ENCODE measurements at places on chromosomes 4 and X. TPM values are rescaled to one million over a fixed set of nuclear protein-coding genes. Genes with fewer than 3 reads are reported as not detected.

- H3K27me3 ChIP-seq: no peaks in the 10 kb centered on the region
- no peak for DNase-seq
- peaks cover 27% of the 10 kb centered on the region for H3K36me3 ChIP-seq
- peaks cover 10% of the 10 kb centered on the region for H3K4me1 ChIP-seq
- peak overlapping the region; percentile 6 for H3K27ac ChIP-seq
These were observed 55.7 kb downstream of the ANTXR2 start for GRCh38 chr4:80017125-80017854.

DNA sequence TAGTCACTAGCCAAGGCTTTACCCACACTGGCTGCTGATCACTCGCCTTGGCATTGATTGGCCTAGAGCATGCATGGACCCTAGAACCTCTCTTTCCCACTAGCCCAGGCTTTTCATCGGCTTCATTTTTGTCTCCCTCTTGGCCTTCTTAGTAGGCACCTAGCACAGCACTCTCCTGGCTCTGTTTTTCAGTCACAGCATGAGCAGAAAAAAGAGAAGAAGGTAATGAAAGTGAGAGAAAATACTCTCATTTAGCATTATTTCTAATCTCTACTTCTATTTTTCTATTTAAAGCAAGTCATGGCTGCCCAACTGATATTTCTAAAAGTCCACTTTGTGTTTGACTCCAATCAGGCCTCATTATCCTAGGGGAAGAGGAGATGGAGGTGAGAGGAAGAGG lies 267.2 kb downstream of the FBXO8 start:
- no peak overlapping the region for H3K27ac ChIP-seq
- no peaks in the 10 kb centered on the region for H3K27me3 ChIP-seq
- DNase-seq: no peak
- H3K36me3 ChIP-seq: no peaks in the 10 kb centered on the region
- no peaks in the 10 kb centered on the region for H3K4me1 ChIP-seq

DNA sequence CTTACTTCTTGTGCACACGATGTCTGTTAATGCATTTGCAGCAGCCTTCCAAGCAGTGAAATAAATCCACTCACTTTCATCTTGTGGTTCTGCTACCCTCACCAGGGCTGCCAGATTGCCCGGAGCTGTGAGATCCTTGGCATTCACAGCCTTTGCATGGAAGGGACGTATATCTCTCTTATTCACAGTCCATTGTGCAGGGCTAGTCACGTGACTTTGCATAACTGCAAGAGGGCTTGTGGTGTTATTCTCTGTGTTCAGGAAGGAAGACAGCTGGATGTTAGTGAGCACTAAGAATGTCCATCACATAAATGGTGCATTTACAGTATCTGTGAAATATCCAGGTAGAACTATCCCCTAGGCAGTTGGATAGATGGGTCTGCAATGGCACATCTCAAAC lies 96.5 kb upstream of the BEND4 start:
- no peak overlapping the region for H3K27ac ChIP-seq
- H3K4me1 ChIP-seq: no peaks in the 10 kb centered on the region
- H3K36me3 ChIP-seq: no peaks in the 10 kb centered on the region
- DNase-seq: no peak
- no peak overlapping the region for H3K4me3 ChIP-seq
- no peaks in the 10 kb centered on the region for H3K27me3 ChIP-seq

The PNMA3 gene
- 0.41 TPM for total RNA-seq

DNA sequence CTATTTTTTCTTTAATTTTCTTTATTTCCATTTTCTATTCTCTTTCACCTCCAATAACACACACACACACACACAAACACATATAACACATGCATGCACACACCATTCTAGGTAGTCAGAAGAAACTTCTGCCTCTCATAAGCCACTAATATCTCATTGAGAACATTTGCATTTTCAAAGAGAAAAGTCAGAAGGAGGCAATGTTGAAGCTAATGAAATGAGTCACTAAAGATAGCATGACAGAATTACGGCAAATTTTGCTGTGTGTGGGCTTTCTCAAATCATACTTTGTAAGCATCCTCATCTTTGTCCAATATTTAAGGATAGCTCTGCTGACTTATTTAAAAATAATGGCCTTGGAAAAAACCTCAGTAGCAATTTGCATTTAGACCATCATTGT lies 291.3 kb downstream of the GUCY2F start:
- no peaks in the 10 kb centered on the region for H3K36me3 ChIP-seq
- DNase-seq: no peak
- no peaks in the 10 kb centered on the region for H3K4me1 ChIP-seq
- H3K27ac ChIP-seq: no peak overlapping the region
- no peaks in the 10 kb centered on the region for H3K27me3 ChIP-seq

- H3K27me3 ChIP-seq: no peaks in the 10 kb centered on the region
- H3K4me1 ChIP-seq: no peaks in the 10 kb centered on the region
- no peak overlapping the region for H3K4me3 ChIP-seq
- H3K27ac ChIP-seq: no peak overlapping the region
These were observed 516.5 kb upstream of the CNKSR2 start for GRCh38 chrX:20857746-20858145.

The RNF128 gene
- total RNA-seq: 15.4 TPM

DNA sequence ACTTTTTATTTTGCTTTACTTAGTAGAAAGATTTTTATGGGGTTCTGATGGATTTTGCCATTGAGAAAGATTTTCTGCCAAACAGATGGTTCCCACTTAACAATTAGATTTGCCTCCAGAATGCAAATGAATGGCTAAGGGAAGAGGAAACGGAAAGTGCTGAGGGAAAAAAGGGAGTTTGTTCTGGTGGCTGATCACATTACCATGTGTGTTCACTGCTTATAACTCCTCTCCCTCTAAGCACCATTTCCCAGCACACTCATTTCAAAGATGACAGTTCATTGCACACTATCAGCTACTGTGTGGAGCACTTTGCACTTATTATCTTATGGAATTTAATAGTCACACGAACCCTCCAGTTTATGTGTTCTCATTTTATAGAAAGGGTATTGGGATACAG lies 68.0 kb upstream of the GRID2 start:
- DNase-seq: no peak
- no peaks in the 10 kb centered on the region for H3K27me3 ChIP-seq
- no peak overlapping the region for H3K4me3 ChIP-seq
- H3K36me3 ChIP-seq: no peaks in the 10 kb centered on the region
- no peak overlapping the region for H3K27ac ChIP-seq
- peaks cover 4% of the 10 kb centered on the region for H3K4me1 ChIP-seq

GRCh38 chr4:106615961-106616360 lies 247.4 kb upstream of the GIMD1 start:
- DNase-seq: no peak
- H3K27ac ChIP-seq: no peak overlapping the region
- H3K4me1 ChIP-seq: no peaks in the 10 kb centered on the region
- no peaks in the 10 kb centered on the region for H3K36me3 ChIP-seq

GRCh38 chrX:30741545-30741944 lies 88.3 kb downstream of the GK start:
- no peak overlapping the region for H3K27ac ChIP-seq
- no peaks in the 10 kb centered on the region for H3K36me3 ChIP-seq
- no peaks in the 10 kb centered on the region for H3K4me1 ChIP-seq

DNA sequence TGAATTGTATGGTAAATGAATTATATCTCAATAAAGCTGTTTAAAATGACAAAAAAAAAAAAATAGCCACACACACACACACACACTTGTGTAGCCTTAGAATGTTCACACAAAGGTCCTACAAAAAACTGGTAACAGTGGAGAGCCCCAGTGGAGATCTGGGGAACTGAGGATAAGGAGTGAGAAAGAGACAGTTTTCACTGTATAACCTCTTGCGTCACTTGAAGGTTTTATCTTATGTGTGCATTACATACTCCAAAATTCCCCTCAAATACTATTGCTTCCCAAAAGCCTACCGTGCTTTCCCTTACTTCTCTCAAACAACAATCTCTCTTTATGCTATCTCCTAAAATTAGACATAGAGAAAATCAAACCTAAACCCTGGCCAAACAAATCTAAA lies 67.8 kb downstream of the SMC1A start:
- H3K27ac ChIP-seq: no peak overlapping the region
- no peak overlapping the region for H3K4me3 ChIP-seq
- H3K4me1 ChIP-seq: no peaks in the 10 kb centered on the region

DNA sequence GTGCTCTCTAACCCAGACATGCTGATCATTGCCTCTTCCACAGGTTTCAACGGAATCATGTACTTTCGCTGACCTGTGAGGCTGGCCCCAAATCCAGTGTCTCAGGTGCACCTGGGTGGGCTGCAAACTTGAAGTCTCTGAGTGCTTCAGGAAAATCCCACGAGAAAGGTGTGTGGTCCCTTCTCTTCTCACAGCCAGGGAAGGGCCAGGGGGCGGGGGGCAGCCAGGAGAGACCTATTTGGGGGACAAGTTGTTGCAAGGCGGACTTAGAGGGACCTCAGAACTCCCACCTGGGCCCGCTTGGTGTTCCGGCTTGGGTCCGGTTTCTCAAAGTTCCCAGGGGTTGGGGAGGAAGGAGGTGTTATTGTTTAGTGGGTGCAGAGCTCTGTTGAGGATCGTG lies 80.0 kb downstream of the HMX1 start:
- H3K27ac ChIP-seq: no peak overlapping the region
- H3K4me3 ChIP-seq: no peak overlapping the region
- no peaks in the 10 kb centered on the region for H3K36me3 ChIP-seq
- H3K4me1 ChIP-seq: no peaks in the 10 kb centered on the region
- peaks cover 5% of the 10 kb centered on the region for H3K27me3 ChIP-seq

- H3K36me3 ChIP-seq: no peaks in the 10 kb centered on the region
- H3K4me1 ChIP-seq: peaks cover 18% of the 10 kb centered on the region
- H3K4me3 ChIP-seq: no peak overlapping the region
- H3K27ac ChIP-seq: no peak overlapping the region
These were observed 38.1 kb upstream of the STIM2 start for GRCh38 chr4:26822546-26822945.

- no peaks in the 10 kb centered on the region for H3K4me1 ChIP-seq
- H3K36me3 ChIP-seq: no peaks in the 10 kb centered on the region
- no peak for DNase-seq
- no peak overlapping the region for H3K4me3 ChIP-seq
- no peaks in the 10 kb centered on the region for H3K27me3 ChIP-seq
- H3K27ac ChIP-seq: no peak overlapping the region
These were observed 13.9 kb upstream of the GABRB1 start for GRCh38 chr4:47017494-47017893.

DNA sequence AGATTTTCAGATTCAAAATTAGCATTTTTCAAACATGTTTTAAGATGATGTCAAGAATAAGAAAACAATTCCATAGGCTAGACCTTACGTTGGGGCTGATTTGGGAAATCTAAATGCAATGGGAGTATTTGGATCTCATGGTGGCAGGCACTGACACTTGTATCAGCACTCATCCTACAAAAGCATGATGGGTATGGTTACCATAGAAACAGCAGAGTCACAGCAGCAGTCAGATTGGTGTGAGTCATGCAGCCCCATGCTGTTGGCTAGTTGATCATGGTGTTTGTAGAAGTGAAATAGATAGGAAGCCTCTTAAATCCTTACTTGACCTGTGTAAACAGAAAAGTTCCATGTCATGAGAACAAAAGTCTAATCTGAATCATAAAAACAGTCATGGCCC lies 1637.3 kb upstream of the PABPC4L start:
- H3K4me3 ChIP-seq: no peak overlapping the region
- no peaks in the 10 kb centered on the region for H3K27me3 ChIP-seq
- no peaks in the 10 kb centered on the region for H3K36me3 ChIP-seq
- no peak for DNase-seq
- no peak overlapping the region for H3K27ac ChIP-seq

DNA sequence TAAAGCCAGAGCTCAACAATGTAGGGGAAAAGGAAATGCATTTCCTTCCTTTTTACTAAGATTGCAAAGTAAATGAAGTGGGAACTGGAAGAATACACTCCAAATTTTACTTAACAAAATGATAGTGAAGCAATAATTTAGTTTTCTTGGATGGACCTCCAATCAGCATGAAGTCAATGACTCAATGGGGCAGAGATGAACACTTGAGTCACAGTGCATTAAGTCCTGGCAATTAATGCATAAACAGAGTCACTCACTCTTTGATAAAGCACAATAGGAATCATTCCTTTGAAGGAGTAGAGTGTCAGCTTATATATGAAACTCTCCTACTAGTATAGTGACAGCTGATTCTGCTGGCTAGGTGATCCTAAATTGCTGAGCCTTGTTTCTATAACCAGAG lies 66.7 kb upstream of the FRAS1 start:
- DNase-seq: no peak
- no peaks in the 10 kb centered on the region for H3K27me3 ChIP-seq
- no peaks in the 10 kb centered on the region for H3K4me1 ChIP-seq
- H3K27ac ChIP-seq: no peak overlapping the region

DNA sequence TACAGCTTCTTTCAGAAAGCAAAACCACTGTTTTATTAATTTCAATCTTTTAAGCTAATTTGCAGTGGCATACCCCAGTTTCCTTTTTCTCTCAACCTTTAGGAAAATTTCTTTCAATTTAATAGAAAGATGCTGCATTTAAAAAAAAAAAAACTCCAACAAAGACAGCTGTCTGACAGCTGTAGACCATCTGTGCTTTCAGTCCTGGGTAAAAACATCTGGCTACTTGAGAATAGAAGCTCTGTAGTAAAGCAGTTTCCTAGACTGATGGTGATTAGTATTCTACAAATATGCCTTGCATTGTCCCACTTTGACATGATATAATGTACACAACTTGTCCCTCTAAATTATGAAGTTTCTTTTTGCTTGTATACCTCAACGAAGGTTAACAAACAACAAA lies 197.8 kb downstream of the EDA start:
- DNase-seq: no peak
- no peak overlapping the region for H3K4me3 ChIP-seq
- H3K36me3 ChIP-seq: no peaks in the 10 kb centered on the region
- H3K27me3 ChIP-seq: no peaks in the 10 kb centered on the region

DNA sequence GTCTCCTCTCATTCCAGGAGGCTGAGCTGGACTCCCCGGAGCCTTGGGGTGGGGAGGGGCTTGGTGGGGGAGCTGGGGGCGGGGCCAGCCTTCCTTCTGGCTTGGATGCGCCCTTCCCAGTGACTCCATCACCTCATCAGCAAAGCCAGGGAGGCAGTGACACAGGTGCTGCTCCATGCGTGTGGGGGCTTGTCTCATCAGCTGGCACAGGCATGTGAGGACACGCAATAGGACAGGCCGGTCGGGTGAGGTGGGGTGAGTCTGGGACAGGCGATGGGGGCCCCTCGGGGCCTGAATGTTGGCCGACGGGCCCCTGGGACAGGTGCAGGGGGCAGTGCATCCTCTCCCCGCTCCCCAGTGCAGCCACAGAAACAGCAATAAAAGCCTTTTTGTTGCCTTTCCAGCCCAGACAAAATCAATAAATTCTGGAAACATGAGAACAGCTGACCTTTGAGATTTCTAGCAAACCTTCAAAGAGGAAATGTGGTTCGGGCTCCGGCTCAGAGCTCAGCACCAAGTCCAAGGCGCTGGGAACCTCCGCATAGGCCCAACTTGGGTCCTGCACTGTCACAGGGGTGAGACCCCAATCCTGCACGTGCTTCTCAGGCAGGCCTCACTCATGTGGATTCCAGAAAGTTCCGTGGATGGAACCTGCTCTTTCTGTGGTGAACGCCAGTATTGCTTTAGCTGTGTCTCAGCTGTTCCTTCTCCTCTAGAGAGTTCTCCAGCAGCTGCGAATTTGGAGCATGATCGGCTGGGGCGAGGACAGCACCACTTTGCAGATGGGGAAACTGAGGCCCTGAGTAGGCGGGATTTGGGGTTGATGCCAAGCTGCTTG lies 18.5 kb downstream of the ADRA2C start:
- peaks cover 25% of the 10 kb centered on the region for H3K27me3 ChIP-seq
- no peak overlapping the region for H3K27ac ChIP-seq
- DNase-seq: no peak
- H3K36me3 ChIP-seq: no peaks in the 10 kb centered on the region
- no peak overlapping the region for H3K4me3 ChIP-seq
- H3K4me1 ChIP-seq: no peaks in the 10 kb centered on the region

The GPRASP2 gene
- 7.9 TPM for total RNA-seq

- no peaks in the 10 kb centered on the region for H3K36me3 ChIP-seq
- DNase-seq: no peak
- H3K27ac ChIP-seq: no peak overlapping the region
- no peaks in the 10 kb centered on the region for H3K4me1 ChIP-seq
These were observed 13.0 kb downstream of the PPP1R3F start for GRCh38 chrX:49282647-49283011.
